Caudate nucleus (tissue), 63 donors: ENCODE measurements at places on chromosomes 13 and 19.

DNA sequence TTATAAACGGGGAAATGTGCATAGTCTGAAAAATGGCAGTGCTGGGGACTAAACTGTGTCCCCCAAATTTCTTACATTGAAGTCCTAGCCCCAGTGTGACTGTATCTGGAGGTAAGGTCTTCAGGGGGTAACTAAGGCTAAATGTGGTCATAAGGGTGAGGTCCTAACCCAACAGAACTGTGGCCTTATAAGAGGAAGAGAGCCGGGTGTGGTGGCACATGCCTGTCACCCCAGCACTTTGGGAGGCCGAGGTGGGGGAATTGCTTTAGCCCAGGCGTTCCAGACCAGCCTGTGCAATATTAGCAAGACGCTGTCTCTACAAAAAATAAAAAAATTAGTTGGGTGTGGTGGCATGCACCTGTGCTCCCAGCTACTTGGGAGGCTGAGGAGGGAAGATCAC, 17.8 kb downstream of the PROZ start:
- no peak for DNase-seq

- no peak for DNase-seq
These were observed 9.3 kb downstream of the PLEKHA4 start for GRCh38 chr19:48858984-48859710.

DNA sequence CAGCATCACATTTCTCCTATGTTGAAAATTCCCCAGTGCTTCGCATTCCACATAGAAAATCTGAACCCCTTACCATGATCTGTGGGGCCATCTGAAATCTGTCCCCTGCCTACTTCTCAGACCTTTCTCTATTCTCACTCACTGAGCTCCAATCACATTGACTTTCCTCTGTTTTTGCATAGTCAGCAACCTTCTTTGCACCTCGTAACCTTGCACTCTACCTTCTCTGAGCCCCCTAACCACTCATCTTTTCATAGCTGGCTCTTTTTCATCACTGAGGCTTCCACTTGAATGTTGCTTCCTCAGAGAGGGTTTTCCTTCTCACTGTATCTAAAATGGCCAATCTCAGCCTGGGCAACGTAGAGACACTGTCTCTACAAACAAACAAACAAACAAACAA, 286.3 kb downstream of the GPC5 start:
- DNase-seq: no peak

- DNase-seq: no peak
These were observed 122.1 kb downstream of the CYSLTR2 start for GRCh38 chr13:48775804-48776203.

GRCh38 chr19:52066258-52066863, 17.7 kb upstream of the ZNF432 start:
- no peak for DNase-seq

DNA sequence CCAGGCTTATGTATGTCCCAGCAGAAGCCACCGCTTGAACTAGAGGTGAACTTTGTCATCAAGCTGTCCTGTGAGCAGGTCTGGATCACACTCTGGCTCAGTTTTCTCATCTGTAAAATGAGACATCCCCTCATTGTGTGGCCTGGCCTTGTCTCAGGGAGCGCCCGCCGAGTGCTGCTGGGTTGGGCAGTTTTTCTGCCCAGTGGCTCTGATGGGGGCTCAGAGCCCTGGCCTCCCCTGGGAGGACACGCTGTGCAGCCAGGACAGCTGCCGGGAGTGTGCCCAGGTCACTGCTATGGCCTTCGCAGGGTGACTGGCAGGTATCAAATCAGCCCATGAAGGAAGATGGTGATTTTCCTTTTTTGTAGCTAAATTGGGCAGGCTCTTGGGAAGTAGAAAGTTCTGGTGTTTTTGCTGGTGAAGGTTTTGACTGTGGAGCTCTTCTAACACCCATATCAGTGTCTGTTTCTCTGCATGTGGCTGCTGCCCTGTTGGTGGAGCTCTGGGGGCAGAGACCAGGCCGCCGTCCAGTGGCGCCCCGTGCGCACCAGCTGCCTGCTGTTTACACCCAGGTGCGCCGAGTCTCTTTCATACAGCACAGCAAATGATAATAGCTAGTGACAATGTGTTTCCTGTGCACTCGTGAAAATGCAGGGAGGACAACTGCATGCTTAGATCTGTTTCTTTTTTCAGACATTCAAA, 40.8 kb downstream of the SLC7A9 start:
- no peak for DNase-seq

DNA sequence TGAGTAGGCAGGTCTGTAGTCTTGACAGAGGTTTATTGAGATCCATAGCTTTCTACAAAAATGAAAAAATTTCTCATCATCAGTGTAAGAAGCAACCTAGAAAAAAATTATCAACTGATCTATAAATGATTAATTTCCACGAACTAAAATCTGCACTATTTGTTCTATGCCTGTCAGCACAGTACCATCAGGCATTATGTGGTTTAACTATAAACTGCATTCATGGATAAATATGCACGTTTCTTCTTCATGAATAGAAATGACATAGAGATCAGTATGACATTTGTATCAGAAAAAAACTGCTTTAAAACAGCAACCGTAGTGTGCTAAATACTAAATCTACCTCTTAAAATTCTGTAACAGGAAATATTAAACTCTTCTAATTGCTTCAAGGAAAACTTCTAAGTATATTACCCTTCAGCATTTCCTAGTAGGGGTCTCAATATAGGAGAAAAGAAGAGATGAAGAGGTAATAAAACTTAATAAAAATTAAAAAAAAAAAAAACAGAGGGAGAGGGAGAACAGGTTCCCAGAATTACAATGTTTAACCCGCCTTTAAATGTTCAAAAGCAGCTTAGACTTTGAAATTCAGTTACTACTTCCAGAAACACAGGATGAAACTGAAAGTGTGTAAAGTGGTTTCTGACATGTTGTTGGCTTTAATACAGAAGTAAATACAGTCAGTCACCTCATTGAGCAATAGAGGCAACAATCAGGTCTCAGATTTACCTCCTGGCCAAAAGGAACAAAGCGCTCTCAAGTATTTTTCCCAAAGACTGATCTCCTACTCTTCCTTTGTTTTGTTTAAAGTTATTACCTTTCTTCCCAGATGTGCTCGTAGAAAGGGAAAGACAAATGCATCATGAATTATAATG, 144.4 kb downstream of the DIAPH3 start:
- no peak for DNase-seq

GRCh38 chr19:18308948-18309325, 13.9 kb downstream of the LSM4 start:
- no peak for DNase-seq

DNA sequence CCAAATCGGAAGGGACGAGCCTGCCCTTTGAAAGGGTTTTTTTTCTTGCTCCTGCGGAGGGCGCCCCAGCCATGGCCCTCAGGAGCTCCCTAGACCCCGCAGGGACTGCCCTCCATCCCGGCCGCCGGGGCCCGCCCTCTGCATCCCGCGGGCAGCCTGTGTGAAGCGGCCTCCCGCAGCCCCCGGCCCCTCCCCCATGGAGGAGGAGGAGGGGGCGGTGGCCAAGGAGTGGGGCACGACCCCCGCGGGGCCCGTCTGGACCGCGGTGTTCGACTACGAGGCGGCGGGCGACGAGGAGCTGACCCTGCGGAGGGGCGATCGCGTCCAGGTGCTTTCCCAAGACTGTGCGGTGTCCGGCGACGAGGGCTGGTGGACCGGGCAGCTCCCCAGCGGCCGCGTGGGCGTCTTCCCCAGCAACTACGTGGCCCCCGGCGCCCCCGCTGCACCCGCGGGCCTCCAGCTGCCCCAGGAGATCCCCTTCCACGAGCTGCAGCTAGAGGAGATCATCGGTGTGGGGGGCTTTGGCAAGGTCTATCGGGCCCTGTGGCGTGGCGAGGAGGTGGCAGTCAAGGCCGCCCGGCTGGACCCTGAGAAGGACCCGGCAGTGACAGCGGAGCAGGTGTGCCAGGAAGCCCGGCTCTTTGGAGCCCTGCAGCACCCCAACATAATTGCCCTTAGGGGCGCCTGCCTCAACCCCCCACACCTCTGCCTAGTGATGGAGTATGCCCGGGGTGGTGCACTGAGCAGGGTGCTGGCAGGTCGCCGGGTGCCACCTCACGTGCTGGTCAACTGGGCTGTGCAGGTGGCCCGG, 815 bp downstream of the MAP3K10 start:
- peak; percentile 33 for DNase-seq

DNA sequence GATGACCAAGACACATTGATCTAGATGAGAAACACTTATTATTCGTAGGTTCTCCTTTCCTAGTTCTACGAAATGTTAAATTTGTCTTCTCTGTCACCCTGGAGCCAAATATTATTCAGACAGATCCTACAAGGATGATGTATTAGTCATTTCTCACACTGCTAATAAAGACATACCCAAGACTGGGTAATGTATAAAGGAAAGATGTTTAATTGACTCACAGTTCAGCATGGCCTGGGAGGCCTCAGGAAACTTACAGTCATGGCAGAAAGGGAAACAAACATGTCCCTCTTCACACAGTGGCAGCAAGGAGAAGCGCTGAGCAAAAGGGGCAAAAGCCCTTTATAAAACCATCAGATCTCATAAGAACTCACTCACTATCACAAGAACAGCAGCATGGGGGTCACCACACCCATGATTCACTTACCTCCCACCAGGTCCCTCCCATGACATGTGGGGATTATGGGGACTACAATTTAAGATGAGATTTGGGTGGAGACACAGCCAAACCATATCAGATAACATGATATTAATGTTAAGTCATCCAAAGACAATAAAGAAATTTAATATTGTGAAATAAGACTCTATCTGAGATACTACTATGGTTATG, 1248.8 kb upstream of the SLC10A2 start:
- DNase-seq: no peak

DNA sequence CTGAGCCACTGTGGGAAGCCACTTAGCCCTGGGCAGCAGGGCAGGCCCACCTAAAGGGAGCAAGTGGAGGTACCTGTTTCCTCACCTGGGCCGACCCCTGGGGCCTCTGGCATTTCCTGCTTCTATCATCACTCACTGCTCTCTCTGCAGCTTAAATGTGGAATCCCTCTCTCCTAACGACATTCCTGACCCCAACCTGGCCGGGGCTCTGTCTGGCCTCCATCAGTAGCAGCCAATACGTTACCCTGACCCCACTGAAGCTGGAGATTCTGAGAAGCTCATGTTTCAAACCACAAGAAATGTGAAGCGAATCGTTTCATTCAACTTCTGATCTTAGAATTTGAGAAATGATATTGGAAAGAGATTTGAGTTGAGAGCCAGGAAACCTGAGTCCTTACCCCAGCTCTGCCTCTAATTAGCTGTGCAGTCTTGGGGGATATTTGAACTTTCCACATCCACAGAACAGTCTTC, 39.9 kb downstream of the DOCK9 start:
- DNase-seq: no peak

DNA sequence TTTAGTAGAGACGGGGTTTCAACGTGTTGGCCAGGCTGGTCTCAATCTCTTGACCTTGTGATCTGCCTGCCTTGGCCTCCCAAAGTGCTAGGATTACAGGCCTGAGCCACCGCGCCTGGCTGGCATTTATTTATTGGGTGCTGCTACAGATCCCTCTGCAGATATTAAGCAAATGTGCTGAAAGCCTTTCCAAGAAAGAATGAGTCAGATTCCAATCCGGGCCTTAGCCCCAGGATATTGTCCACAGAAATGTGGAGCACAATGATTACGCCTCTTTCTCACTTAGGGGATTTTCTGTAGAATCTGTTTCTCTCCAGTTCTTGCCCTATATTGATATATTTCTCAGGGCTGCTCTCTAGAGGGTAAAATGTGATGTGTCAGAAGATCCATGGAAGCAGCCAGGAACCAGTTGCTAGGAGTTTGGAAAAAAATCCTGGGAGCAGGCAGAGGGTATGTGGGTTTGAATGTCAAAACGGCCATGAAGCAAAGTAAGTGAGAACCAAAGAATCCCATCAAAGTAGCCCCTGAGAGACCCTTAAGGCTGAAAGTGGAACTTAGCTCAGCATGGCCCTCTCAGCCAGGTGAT, 24.8 kb upstream of the IGFL4 start:
- DNase-seq: no peak

DNA sequence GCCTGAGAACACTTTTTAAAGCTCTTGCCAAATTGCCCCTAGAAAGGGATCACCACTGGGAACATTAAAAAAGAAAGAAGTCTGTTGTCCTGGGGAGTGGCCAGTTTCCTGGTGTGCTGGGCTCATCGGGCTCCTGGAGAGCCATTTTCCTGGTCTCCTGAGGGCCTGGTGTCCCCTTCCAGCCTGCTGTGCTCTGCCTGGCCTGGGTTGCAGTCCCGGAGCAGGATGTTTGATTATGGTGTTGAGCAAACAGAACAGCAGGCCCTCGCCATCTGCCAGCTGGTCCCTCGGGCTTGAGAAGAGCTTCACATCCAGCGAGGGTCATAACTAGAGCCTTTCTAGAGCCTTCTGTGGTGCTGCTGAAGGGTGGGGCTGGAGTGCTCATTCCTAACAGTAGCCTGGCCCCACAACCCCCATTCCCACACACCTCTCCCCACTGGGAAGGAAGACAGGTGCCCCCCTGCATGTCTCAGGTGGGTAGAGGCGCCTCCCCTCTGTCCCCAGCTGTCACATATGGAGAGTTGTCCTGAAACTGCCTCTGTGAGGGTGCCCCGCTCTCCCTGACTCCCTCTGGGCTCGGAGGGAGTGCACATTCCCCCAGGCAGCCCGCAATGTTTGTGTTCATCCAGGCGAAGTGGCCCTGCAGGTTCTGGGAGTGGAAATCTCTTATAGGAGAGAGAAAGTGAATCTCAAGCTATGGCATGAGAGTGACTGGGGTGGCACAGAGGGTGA, 151.1 kb downstream of the SIPA1L3 start:
- DNase-seq: no peak

- DNase-seq: no peak
These were observed 82.6 kb downstream of the PCDH9 start for GRCh38 chr13:67147342-67148133.

GRCh38 chr19:15812060-15812722, 3.3 kb downstream of the OR10H1 start:
- no peak for DNase-seq

GRCh38 chr13:84570831-84571230, 688.6 kb upstream of the SLITRK1 start:
- no peak for DNase-seq

DNA sequence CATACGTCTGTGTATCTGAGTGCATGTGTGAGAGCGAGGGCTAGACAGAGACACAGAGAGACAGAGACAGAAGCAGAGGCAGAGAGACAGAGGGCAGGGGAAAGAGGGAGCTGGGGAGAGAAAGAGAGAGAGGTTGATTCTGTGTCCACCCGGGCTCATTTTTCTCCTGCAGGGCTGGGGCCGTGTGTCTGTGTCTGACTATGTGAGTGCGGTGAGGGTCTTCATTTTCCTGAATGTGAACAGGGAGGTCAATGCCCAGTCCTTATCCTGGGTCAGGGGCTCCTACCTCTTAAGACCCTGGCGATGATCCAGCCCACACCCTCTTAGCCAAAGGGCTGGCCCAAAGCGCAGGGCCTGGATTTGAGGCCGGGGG, 17.7 kb downstream of the LRRC4B start:
- DNase-seq: no peak

DNA sequence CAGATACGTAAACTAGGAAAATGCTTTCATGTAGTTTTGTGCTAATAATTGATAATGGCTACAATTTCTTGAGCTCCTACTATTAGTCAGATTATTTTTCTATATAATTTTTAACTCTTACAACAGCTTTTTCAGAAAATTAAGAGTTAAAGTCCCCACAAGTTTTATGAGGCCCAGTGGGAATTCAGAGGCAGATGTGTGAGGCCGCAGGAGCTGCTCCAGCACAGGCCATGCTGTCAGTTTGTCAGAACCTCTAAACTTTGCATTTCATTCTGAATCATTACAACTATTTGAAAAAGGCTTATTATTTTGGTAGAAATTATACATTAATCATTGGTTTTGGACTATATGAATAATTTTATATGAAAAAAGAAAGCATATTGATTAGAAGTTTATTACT, 370.8 kb downstream of the MYO16 start:
- no peak for DNase-seq
